Activated CD4-positive, alpha-beta T cell treated with anti-CD3 and anti-CD28 coated beads, Interleukin-10, Interleukin-2, amounts not matched to agents 100 ng/mL and 50 ng/mL, durations not matched to agents 16 hours and 8 hours (primary cell): ENCODE measurements at places on chromosomes 4 and X.

DNA sequence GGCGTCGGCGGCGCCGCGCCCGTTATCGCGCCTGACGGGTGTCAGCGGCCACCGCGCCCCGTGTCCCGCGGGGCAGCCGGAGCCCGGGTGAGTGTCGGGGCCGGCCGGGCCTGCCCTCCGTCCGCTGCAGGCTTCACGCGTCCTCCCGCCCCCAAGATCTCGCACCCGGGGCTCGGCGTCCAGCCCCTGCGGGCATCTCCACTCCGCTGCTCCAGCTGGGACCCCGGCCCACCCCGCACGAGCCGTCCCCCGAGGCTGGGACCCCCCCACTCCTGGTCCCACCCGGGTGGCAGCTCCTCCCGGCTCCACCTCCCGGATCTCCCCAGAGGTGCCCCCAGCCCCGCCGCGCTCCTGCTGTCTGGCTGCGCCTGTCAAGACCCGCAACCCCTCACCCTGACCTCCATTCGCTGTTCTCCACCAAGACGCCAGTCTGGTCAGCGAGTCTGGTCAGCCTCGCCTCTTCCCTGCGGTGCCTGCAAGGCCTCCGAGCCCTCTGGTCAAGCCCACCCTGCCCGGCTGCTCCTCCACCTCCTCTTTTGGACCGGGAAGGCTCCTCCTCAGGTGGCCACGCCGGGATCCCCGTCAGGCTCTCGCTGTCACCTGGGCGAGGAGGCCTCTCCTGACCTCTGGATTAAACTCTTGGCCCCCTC, 66.0 kb upstream of the NKX1-1 start:
- no peak for DNase-seq

GRCh38 chr4:686413-687040, 2.4 kb downstream of the SLC49A3 start:
- DNase-seq = no peak

DNA sequence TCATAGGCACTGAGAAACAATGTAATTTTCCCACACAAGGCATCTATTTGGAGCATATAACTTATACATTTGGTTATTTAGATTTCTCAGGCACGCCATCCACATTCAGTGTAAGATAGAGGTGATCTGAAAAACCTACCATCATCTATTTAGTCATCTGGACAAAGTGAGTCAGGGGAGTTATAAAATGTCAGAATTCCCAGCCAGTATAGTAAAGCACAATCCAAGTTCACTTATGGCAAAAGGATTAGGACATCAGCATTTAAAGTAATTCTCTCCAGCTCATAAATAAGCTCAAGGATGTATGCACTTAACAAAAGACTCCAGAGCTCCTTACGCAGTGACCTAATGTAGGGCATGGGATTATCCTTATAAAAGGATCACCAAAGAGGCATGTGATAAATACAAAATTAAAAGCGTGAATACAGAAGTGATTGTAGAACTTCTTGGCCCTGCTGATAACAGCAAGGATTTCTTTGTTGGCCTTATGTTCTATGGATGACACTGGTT, 65.3 kb upstream of the DCLK2 start:
- no peak for DNase-seq

DNA sequence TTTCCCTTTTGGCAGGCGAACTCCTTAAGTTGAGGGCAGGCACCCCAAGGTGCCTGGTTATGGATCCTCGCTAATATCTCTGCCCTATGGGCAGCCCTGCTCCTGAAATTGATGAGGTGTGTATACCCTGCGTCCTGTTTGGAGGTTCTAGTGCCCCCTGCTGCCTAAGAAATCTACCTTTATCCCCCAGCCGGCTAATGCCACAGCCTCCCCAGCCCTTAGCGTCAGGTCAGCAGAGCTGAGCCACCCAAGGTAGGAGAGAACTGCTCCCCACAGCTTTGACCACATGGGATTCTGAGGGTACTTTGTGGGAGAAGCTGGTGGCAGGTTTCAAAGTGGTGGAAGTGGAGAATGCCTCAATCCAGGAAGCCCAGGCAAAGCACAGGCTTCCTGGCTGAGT, 50.8 kb downstream of the ANAPC4 start:
- no peak for DNase-seq

GRCh38 chr4:29326004-29326403, 1394.2 kb upstream of the PCDH7 start:
- DNase-seq = no peak

GRCh38 chr4:183541752-183542040, 36.8 kb downstream of the ING2 start:
- no peak for DNase-seq

DNA sequence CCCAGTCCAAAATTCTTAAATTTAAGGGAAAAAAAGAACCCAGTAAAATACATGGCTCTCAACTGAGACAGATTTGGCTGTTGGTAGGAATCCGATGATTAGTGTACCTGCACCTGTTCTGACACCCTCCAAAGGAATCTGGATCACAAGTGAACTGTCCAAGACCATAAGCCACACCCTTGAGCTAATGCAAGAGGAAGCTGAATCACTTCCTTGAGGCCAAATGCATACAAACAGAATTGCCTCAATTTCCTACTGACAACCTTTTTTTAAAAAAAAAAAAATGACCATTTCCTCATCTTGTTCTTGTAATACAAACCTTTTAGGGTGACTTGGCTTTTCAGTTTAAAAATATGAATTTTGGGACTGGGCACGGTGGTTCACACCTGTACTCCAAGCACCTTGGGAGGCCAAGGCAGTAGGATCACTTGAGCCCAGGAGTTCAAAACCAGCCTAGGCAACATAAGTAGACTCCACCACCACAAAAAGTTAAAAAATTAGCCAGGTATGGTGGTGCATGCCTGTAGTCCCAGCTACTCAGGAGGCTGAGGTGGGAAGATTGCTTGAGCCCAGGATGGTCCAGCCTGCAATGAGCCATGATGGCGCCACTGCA, 10.7 kb upstream of the FBXL5 start:
- peak; percentile 28 for DNase-seq

DNA sequence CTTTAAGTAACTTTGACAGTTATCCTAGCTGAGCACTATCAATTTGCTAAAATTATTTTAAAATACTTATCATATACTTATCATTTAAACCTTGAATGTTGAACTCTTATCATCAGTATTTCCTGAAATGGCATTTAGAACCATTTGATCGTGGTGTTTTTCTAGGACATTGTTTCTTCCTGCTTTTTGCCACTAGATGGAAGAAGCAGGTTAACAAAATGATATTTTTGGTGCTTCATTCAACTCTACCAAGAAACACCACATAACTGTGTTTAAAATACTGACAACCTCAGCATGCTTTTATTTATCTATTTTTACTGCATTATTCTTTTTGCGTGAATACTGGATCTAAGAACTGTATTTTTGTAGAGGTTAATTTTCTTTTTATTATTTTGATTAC, 44.6 kb downstream of the C4orf33 start:
- DNase-seq = no peak

GRCh38 chrX:105695451-105695850, 126.9 kb upstream of the NRK start:
- DNase-seq = no peak

- no peak for DNase-seq
Measured at GRCh38 chr4:38091636-38092035, 131.4 kb downstream of the PTTG2 start.
